ENCODE measurements at places on chromosomes 1 and 21.

DNA sequence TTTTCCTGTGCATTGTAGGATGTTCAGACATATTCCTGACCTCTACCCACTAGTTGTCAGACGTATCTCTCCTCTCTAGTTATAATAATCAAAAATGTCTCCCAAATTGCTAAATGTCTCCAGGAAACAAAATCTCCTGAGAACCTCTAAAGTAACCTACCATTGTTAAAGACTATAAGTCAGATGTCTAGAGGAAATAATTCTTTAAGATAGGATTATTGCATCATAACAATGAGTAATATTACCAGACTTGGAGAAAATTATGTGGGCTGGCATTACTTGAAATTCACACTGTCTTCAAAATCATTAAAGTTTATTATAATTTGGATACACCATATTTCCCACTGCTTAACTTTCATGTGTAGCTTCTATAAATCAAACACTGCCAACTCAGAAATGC is 643.0 kb upstream of the ADGRL2 start:
- no peak for DNase-seq

- peak; percentile 30 for DNase-seq
Measured at GRCh38 chr21:44598061-44598460, 2.3 kb upstream of the KRTAP10-7 start.

- DNase-seq, result no peak
Measured at GRCh38 chr1:8468751-8469150, 150.8 kb downstream of the SLC45A1 start.

DNA sequence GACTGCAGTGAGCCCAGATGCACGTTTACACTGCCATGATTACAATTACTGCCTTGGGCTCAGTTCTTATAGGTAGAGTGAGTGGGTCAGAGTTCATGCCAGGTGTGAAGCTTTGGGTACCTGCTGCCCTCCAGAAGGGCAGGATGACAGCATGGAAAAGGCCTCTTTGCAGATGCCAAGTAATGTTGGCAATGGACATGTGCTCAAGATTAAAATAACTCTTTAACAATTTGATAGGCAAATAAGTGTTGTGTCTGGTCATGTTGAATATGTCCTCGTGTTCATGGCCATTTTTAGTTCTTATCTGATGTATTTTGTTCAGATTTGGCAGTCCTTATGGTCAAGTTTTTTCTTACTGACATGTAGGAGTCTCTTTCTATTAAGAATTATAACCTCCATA is 34.8 kb downstream of the S100B start:
- no peak for DNase-seq

DNA sequence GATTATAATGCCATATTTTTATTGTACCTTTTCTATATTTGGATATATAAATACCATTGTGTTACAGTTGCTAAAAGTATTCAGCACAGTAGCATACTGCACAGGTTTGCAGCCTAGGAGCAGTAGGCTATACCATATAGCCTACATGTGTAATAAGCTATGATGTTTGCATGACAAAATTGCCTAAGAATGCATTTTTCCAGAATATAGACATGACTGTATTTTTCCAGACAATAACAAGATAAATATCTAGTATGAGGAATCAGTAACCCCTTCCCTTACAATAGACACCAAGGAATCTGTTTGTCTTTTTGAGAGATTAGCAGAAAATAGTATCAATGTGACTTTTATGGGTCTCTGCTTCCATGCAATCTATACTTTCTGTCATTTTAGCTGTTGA is 228.6 kb downstream of the GRIK1 start:
- no peak for DNase-seq

- DNase-seq, result no peak
Measured at GRCh38 chr1:43304314-43304681, 3.5 kb downstream of the TIE1 start.

DNA sequence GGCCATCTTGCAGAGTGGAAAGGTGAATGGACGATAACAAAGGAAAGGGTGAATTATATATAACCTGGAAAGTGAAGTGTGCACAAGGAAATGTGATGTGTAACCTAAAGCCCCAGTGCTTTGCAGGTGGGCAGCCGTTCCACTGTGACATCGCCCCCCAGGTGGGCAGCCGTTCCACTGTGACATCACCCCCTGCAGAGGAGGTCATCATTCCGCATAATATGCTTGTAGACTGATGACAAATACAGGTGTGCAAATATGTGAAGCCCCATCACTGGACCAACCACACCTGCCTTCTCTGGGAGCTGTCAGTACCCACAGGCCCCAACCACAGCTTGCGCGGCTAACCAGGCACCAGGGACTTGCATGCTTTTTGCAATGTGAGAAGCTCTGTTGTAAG is 4.7 kb upstream of the ZNF496 start:
- no peak for DNase-seq

- peak; percentile 23 for DNase-seq
Measured at GRCh38 chr21:41043014-41043413, 124.9 kb upstream of the BACE2 start.

GRCh38 chr1:67636146-67636545 is 48.9 kb upstream of the GADD45A start:
- no peak for DNase-seq

GRCh38 chr1:152313970-152314369 is 11.1 kb downstream of the FLG start:
- DNase-seq, result no peak

DNA sequence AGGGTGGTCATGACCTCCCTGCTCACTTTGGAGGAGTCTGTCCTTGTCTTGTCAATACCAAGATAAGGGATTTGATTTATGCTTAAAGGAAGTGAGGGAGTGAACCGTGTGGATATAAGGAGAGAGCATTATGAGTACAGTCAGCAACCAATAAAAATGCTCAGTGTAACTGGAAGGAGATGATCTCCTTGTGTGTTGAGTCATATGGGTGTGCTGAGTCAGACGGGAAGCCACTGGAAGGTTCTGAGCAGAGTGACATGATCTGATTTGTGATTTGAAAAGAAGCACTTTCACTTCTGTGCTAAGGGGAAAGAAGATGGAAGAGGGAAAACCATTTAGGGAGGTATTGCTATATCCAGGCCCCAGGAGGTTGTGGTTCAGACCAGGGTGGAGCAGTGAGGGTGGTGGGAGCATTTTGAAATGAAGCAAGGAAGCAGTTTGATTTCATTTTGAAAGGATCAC is 2.5 kb upstream of the BCL10 start:
- peak; percentile 26 for DNase-seq

GRCh38 chr1:10471411-10472219 is 714 bp downstream of the DFFA start:
- DNase-seq, result peak; percentile 66

GRCh38 chr21:44423941-44424607 is 31.2 kb upstream of the LRRC3 start:
- DNase-seq, result no peak

GRCh38 chr1:111747947-111748346 is 7.8 kb upstream of the DDX20 start:
- no peak for DNase-seq

DNA sequence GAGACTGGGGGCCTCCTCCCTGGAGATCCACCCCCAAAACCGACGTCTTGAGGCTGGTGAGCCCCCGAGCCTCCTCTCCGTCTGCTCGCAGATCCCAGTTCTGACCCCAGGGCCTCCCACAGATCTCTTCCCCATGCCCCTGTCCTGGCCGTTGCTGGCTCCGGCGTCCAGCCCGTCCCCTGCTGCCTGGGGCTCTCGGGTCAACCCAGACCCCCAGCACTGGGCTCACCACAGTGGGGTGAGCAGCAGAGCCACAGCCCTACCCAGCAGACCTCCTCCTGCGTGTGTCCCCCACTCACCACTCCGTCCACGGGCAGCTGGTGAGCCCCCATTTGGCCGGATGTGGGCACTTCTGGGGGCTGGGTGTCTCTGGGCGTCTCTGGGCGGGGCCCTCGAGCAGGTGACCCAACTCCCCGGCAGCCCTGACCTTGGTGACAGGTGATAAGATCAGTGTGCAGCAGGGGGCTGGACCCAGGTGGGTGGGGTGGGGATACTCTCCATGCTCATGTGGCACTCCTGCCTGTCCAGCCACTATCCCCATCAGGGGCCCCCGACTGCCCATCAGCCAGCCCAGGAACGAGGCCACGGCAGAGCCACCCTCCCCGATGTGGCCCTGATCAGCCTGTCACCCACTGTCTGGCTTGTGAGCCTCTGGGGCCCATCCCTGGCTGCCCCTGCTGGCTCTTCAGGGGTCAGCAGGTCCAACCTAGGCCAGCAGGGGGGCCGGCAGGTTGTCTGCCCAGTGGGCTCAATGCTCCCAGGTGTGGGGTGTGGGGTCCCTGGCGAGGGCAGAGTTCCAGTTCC is 709 bp downstream of the TNFRSF14 start:
- no peak for DNase-seq

DNA sequence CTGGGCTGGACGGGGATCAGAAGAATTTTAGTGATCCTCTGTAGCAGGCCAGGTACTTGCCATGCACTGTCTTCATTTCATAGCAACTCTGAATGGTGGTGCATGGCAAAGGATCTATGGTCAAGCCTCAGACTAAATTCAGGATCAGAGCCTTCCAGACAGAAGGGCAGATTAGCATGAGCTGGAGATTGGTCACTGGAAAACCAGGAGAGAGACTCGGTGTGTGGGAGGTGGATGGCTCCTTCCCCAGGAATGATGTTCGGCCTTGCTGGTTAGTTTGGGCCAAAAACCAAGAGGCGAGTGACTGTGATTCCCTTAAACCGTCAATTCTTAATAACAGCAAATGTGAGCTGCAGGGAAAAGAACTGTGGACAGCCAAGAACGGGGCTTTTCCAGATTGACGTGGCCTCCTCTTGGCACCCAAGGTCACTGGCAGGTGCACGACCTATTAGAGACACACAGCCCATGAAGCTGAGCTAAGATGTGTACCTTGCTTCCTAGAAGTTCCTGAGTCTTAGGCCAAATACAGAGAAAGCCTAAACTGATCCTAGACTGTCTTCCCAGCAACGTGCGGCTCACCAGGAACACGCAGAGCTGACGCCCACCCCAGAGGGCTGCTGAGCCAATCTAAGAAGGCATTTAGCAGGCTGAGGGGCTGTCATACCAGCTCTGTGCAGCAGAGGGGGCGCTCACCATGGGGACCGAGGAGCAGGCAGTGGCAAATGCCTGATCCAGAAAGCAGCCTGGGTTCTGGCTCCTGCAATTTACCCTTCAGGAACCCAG is 18.5 kb downstream of the ALDH4A1 start:
- DNase-seq, result peak; percentile 79

GRCh38 chr21:46128106-46128932 is 27.1 kb downstream of the FTCD start:
- DNase-seq, result no peak

DNA sequence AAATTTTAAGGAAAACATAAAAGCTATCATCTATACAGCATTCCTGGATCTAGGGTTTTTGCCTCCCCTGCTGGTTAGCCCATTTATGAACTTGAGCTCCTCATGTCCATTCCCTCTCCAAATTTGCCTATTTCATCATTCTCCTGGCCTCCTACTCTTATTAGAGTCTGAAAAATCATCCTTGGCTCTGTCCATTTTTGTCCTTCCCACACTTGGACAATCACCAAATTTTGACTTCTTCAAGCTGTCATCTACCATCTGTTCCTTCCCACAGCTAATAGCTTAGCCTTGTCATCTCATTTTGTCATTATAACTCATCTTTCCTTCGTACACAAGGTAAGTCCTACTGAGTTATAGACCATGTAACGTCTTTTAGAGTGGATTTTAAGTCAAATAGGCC is 2.2 kb upstream of the HENMT1 start:
- DNase-seq, result no peak

- DNase-seq, result no peak
Measured at GRCh38 chr1:181347495-181348390, 135.6 kb upstream of the CACNA1E start.

DNA sequence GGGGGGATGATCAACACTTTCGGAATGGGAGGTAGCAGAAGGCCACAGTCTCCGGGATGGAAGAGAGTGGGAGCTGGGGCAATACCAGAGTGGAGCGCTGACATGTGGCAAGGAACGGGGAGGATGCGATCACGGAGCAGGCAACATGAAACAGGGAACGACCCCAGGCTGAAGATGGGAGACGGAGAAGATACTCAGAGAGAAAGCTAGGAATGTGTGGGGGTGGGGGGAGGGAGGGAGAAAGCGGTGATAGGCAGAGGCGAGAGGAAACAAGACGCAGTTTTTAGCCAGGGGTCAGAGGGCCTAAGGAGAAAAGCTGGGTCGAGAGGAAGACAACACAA is 577 bp downstream of the RAB3GAP2 start:
- DNase-seq, result peak; percentile 77

GRCh38 chr1:201126832-201127754 is at the start of gene ASCL5:
TSS of gene ASCL5 (minus strand) at chr1:201127184. CDS start at chr1:201115372, 11,812 bp downstream.
- DNase-seq, result peak; percentile 76

GRCh38 chr1:5850503-5850902 is 141.7 kb downstream of the NPHP4 start:
- DNase-seq, result no peak

- no peak for DNase-seq
Measured at GRCh38 chr1:88897070-88897730, 5.8 kb upstream of the GTF2B start.

DNA sequence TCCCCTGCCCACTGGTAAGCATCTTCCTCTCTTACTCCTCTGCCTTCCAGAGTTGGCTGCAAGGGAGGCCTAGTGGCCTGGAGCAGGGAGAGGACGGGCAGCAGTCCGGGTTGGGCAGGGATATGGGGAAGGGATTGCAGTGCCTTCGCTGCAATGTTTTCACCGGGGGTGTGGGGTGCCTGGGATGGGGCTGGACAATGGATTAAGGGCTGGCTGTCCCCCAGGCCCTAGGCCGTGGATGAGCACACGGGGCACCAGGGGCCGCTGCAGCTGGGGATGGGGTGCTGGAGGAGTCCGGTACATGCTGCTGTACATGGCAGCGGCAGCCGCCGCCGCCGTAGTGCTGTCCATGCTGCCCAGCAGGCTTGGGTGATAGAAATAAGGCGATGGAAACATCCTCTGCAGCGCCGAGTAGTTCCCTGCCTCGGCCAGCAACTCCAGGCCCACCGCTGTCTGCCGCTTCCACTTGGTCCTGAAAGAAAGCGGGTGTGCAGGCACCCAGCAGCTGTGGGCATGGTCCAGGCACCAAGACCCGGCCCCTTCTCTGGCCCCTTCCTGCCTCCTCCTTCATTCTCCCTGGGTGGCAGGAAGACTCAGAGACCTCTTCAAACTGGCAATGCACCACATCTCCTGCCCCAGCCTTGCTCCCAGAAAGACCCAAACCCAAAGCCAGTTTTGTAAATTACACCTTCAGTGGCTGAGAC is 4.8 kb downstream of the BARHL2 start:
- DNase-seq, result no peak

DNA sequence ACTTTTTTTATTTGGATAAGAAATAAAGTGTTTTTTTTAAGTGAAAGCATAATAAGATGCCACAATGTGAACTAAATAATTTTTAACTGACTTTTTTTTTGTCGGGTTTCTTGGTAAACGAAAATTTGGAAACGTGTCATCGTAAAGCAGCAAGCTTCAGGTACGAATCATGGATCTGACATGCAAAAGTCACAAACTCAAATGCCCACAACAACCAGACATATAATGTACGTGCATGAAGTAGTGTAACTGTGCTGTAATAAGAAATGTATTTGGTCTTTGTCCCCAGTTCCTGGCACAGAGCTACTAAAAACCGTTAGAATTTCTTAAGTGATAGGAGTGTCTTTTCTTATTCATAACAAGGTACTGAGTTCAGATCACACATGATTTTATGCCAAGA is 44.3 kb upstream of the LRRC7 start:
- DNase-seq, result no peak

- no peak for DNase-seq
Measured at GRCh38 chr1:204190212-204191211, 5.8 kb downstream of the KISS1 start.

GRCh38 chr1:230869500-230869899 is 1.2 kb upstream of the C1orf198 start:
- DNase-seq, result no peak
